ENCODE measurements at places on chromosomes 12 and 14. TPM values are rescaled to one million over a fixed set of nuclear protein-coding genes. Genes with fewer than 3 reads are reported as not detected.

DNA sequence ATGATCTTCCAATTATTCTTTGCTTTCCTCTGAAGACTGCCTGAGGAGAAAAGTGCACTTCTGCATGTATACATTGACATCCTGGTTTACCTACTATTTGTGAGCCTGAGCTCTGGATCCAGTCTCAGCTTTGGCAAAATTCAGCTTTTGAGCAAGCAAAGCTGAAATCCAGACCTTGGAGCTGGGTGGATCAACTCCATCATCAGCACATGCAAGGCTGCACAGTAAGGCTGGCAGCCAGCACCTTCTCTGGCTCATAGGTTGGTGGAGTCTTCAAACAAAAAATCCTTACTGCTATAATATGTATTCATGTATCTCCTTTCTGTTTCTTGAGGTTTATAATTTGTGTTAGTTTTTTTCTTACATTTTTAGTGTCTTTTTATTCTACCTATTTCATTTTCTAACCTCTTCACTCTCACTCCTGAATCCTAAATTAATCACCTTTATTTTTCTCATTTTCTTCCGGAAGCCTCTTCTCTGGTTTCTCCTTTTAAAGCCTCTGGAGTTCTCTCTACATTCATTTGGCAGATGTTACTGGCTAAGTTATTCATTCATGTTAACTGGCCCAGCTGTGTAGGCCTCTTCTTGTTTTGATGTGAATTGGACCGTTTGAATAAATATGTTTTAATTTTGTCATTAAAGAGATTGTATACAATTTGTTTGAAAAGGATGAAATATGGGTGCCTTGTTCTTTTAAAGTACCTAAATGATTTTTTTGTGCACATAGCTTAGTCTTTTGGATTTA is 224.8 kb downstream of the DACT1 start:
- no peaks in the 10 kb centered on the region for H3K36me3 ChIP-seq
- DNase-seq: no peak
- H3K4me3 ChIP-seq: no peak overlapping the region
- no peaks in the 10 kb centered on the region for H3K4me1 ChIP-seq
- H3K27me3 ChIP-seq: peaks cover 1% of the 10 kb centered on the region
- H3K27ac ChIP-seq: no peak overlapping the region

- no peak for DNase-seq
- H3K27me3 ChIP-seq: no peaks in the 10 kb centered on the region
- no peaks in the 10 kb centered on the region for H3K4me1 ChIP-seq
These were observed 20.1 kb upstream of the MAGOHB start for GRCh38 chr12:10633541-10633940.

DNA sequence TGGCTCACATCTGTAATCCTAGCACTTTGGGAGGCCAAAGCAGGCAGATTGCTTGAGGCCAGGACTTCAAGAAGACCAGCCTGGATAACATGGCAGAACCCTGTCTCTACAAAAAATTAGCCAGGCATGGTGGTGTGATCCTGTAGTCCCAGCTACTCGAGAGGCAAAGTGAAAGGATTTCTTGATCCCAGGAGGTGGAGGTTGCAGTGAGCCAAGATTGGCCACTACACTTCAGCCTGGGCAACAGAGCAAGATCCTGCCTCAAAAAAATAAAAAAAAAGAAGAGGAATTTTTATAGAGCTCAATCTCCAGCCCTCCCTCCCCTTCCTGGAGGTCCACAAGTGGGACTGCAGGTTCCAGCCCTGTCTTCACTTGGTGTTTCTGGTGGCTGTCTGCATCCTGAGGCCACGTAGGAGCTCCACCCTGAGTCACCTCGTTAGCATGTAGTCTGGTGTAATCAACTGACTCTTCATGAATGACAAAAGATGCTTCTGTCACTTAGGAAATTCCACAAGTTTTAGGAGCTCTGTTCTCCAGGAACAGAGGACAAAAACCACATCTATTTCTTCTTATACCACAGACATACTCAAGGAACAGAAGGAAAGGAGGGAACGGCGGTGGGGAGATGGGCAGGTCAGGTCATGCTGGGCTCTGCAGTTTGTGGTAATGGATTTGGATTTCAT is 16.2 kb downstream of the CCDC62 start:
- no peaks in the 10 kb centered on the region for H3K27me3 ChIP-seq
- peaks cover 2% of the 10 kb centered on the region for H3K4me1 ChIP-seq
- DNase-seq: no peak
- no peak overlapping the region for H3K4me3 ChIP-seq
- H3K27ac ChIP-seq: no peak overlapping the region
- no peaks in the 10 kb centered on the region for H3K36me3 ChIP-seq

DNA sequence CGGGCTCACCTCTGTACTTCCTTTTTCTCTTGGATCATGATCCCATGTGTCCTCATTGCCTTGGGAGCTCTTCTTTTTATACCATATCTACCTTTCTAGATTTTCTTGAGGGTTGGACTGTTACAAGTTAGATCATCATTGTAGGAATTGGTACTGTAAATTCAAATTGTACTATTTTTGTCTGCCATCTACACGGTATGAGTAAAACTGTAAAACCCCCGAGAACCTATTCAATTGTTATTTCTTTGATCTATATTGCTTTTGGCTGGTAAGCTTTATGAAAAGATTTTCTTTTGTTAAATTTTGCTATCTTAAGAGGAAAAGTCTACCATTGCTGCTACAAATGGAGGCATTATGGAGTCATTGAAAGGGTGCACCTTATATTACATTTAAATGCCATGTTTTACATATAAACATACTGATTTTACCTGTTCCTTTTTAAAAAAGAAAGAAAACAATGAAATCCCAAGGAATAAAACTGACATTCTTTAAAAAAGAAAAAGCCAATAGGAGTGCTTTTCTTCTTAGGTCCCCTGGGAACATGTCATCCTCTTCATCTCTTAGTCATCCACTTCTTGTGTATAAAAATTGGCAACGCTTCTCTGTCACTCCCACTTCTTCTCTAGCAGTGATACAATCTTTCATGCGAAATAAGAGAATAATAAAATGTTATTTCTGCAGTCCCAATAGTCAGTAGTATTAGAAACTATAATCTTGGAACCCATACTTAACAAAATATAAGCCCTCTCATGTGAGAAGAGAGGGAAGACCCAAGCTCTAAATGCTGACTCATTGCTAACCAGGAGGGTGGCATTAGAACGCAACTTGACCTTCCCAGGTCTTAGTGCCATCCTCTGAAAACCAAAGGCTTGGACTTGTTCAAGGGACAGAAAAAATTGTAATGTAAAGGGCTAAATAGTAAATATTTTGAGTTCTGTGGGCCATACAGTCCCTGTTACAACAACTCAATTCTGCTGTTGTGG is 20.4 kb downstream of the RGS6 start:
- H3K27me3 ChIP-seq: peaks cover 28% of the 10 kb centered on the region
- no peak overlapping the region for H3K4me3 ChIP-seq
- DNase-seq: no peak

DNA sequence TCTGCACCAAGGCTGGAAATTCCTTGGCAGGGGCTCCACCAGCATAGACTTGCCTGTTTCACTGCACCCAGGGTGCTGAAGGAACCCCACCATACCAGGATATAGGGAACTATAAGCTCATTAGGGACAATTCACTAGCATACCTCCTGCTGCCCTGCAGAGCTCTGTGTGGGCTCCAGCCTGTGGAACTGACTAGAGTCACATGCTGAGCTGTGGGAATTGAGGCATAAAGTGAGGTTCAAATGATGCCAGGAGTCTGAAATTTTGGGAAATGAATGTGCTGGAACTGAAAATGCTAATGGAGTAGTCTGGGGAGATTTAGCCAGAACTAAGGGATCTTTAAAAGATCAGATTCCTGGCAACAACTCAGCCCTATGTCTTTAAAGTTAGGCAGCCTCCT is 7.3 kb upstream of the EMP1 start:
- no peak overlapping the region for H3K4me3 ChIP-seq
- H3K27ac ChIP-seq: no peak overlapping the region
- no peaks in the 10 kb centered on the region for H3K4me1 ChIP-seq
- no peaks in the 10 kb centered on the region for H3K36me3 ChIP-seq
- peaks cover 1% of the 10 kb centered on the region for H3K27me3 ChIP-seq

DNA sequence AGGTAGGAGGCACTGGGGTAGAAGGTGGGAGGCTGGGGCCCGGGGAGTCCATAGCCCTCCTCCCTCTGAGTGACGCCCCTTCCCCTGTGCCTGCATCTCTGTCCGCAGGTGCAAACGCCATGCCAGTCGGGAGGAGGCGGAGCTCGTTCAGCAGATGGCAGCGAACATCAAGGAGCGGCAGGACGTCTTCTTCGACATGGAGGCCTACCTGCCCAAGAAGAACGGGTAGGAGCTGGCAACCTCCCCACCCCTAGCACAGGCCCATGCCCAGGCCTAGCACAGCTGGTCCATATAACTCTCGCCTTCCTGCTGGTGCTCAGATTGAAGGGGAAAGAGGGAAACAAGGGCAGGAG is 35.6 kb downstream of the TMEM120B start:
- H3K4me3 ChIP-seq: no peak overlapping the region
- H3K4me1 ChIP-seq: no peaks in the 10 kb centered on the region
- peaks cover 20% of the 10 kb centered on the region for H3K36me3 ChIP-seq
- no peak for DNase-seq
- H3K27ac ChIP-seq: no peak overlapping the region

DNA sequence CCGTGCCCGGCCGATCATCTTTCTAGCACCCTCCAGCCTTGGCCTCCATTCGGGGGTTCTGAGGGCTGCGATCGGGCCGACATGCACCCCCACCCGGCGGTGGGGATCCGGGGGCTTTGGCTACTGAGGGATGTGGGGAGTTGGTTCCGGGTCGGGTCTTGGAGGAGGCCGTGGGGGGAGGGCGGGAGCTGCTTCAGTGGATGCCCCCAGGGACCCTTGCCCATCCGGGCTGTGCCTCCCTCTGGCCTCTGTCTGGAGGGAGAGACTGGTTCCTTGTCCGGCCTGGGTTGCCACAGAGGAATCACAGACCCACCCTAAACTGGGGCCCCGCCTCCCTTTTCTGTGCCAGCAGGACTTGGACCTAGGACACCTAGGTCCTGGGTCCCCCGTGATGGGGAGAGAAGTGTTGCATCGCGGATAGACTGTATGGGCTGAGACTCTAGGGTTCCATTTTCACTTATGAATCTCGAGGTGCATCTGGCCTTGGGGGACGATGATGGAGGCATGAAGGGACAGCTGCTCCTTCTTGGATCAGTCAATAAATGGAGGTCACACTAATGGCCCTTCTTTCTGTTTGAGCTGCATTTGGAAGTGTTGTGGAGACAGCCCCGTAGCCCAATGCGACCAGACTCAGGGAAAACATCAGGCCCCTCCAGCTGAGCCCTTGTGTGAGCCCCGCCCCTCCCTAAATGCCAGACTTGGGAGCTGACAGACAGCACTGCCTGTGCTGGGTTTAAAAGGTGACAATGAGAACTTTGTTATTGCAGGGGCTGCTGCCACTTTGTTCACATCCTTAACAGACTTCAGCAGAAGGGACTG is 577 bp downstream of the DTX3 start:
- H3K4me3 ChIP-seq: peak overlapping the region; percentile 74
- peaks cover 13% of the 10 kb centered on the region for H3K36me3 ChIP-seq
- peaks cover 25% of the 10 kb centered on the region for H3K4me1 ChIP-seq
- no peaks in the 10 kb centered on the region for H3K27me3 ChIP-seq
- H3K27ac ChIP-seq: peak overlapping the region; percentile 80

GRCh38 chr12:122423258-122424165 is 1.0 kb upstream of the CLIP1 start:
- H3K36me3 ChIP-seq: no peaks in the 10 kb centered on the region
- peak overlapping the region; percentile 80 for H3K27ac ChIP-seq
- peaks cover 28% of the 10 kb centered on the region for H3K4me1 ChIP-seq
- no peaks in the 10 kb centered on the region for H3K27me3 ChIP-seq

GRCh38 chr12:56517854-56518253 is 3.8 kb upstream of the RBMS2 start:
- H3K4me1 ChIP-seq: peaks cover 32% of the 10 kb centered on the region
- no peak overlapping the region for H3K4me3 ChIP-seq
- no peak for DNase-seq
- no peak overlapping the region for H3K27ac ChIP-seq

GRCh38 chr12:54388237-54389133 is 4.0 kb upstream of the ZNF385A start:
- DNase-seq: no peak
- H3K27ac ChIP-seq: no peak overlapping the region
- H3K4me3 ChIP-seq: no peak overlapping the region
- peaks cover 15% of the 10 kb centered on the region for H3K4me1 ChIP-seq
- H3K27me3 ChIP-seq: no peaks in the 10 kb centered on the region

- DNase-seq: no peak
- H3K27me3 ChIP-seq: no peaks in the 10 kb centered on the region
- H3K36me3 ChIP-seq: no peaks in the 10 kb centered on the region
- peaks cover 3% of the 10 kb centered on the region for H3K4me1 ChIP-seq
- no peak overlapping the region for H3K27ac ChIP-seq
- no peak overlapping the region for H3K4me3 ChIP-seq
These were observed 36.8 kb downstream of the JDP2 start for GRCh38 chr14:75464626-75465025.

GRCh38 chr14:75628816-75629215 is 31.9 kb downstream of the ERG28 start:
- no peaks in the 10 kb centered on the region for H3K36me3 ChIP-seq
- no peaks in the 10 kb centered on the region for H3K4me1 ChIP-seq

DNA sequence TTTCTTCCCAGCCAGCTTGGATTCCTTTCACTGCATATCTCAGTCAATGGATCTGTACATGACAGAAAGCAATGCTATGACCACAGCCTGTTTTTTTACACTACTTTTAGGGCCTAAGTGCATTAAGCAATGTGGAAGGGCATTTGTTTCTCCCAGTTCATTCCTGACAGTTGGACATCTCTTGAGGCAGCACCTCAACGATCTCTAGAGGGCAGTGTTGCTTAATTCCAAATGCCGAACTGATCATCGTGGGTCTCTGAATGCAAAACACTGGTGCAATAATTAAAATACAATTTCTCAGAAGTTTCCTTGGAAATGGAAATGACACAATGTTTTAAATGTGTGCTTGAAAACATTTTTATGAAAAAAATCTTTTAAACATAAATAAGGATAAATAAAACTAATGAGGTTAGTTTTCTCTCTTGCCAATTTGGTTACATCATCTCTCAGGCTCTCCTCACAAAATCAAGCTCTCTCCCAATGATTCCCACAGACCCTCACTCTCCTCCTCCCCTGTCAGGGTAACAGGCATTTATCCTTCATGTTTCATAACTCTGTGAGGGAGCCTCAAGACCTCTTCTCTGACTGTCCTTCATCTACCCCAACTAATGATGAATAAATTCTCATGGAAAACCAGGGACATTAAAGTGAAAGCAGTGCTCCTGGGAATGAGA is 192.4 kb upstream of the SLC16A7 start:
- peak; percentile 52 for DNase-seq
- no peak overlapping the region for H3K4me3 ChIP-seq
- peaks cover 5% of the 10 kb centered on the region for H3K27me3 ChIP-seq
- H3K4me1 ChIP-seq: peaks cover 16% of the 10 kb centered on the region
- H3K27ac ChIP-seq: no peak overlapping the region

- no peaks in the 10 kb centered on the region for H3K36me3 ChIP-seq
- no peak for DNase-seq
- H3K4me1 ChIP-seq: peaks cover 24% of the 10 kb centered on the region
These were observed 30.1 kb downstream of the RPGRIP1 start for GRCh38 chr14:21309956-21310355.

- no peaks in the 10 kb centered on the region for H3K4me1 ChIP-seq
- H3K4me3 ChIP-seq: no peak overlapping the region
- H3K27me3 ChIP-seq: no peaks in the 10 kb centered on the region
- DNase-seq: no peak
These were observed 357.7 kb downstream of the ETNK1 start for GRCh38 chr12:22982635-22983034.

GRCh38 chr14:92649066-92649465 is 99.4 kb downstream of the LGMN start:
- no peaks in the 10 kb centered on the region for H3K27me3 ChIP-seq
- peaks cover 58% of the 10 kb centered on the region for H3K36me3 ChIP-seq
- H3K4me3 ChIP-seq: no peak overlapping the region
- peak overlapping the region; percentile 97 for H3K27ac ChIP-seq

Gene MMP17
- not detected for total RNA-seq

Gene OR10P1
- total RNA-seq: not detected

Gene CARMIL3
- 0.83 TPM for total RNA-seq
